ENCODE measurements at places on chromosomes 16 and 17.
A peak's percentile ranks its signal among the peaks of the same experiment; 100 is the strongest.

DNA sequence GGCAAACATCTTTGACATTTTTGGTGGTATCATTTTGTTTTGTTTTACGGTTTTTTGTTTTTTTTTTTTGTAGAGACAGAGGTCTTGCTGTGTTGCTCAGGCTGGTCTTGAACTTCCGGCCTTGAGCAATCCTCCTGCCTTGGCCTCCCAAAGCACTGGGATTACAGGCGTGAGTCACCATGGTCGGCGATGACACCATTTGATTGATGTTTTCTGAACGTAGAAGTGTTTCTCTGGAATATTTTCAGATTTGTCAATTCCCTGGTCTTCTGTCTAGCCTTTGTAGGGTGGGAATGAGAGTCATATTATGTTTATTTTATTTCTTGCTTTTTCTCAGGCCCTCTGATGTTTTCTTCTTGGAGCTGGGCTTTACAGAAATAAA lies 32.2 kb upstream of the BRD7 start:
- no peak for DNase-seq

DNA sequence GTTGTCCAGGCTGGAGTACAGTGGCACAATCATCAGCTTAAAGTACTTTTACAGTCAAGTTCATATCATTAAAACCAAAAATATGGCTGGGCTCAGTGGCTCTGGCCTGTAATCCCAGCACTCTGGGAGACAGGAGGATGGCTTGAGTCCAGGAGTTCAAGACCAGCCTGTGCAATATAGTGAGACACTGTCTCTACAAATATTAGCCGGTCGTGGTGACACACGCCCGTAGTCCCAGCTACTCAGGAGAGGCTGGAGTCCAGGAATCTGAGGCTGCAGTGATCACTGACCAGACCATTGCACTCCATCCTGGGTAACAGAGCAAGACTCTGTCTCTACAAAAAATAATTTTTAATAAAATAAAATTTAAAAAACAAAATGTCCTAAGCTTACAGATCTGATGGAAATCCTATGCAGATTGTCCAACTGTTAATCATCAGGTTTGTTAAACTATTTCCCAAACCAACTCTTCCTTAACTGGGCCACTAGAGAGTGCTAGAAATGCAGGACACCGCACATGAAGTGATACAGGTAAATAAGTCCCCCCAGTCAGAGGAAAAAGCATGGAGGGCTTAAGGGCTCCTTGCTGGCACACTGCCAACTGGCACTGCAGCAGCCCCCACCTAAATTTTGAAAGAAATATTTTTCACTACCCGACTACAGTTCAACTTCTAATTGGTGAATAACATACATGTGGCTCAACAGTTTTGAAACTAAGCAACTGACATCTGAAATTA lies 2.8 kb downstream of the USP22 start:
- no peak for DNase-seq

GRCh38 chr17:27481327-27481726 lies 25.1 kb downstream of the KSR1 start:
- DNase-seq = no peak

DNA sequence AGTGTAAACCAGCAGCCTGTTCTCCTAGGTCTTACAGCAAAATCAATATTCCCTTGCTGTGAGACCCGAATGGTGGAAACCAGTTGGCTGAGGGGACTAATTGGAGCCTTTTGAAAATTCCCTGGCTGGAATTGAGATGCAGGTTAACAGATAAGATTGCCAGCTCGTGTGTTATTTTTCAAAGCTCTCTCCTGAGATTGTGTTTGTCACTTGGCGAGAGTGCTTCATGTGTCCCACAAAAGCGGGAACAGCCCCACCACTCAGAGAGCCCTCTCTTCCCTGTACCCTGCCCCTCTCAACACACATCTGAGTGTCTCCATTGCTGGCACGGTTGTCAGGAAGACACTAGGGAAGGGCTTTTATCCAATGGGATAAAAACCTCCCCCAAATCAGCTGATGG lies 356.1 kb downstream of the CPPED1 start:
- no peak for DNase-seq

GRCh38 chr17:49548506-49549310 lies 27.0 kb upstream of the NXPH3 start:
- DNase-seq = no peak

GRCh38 chr17:19409509-19409908 lies 1.5 kb upstream of the RNF112 start:
- DNase-seq = no peak

DNA sequence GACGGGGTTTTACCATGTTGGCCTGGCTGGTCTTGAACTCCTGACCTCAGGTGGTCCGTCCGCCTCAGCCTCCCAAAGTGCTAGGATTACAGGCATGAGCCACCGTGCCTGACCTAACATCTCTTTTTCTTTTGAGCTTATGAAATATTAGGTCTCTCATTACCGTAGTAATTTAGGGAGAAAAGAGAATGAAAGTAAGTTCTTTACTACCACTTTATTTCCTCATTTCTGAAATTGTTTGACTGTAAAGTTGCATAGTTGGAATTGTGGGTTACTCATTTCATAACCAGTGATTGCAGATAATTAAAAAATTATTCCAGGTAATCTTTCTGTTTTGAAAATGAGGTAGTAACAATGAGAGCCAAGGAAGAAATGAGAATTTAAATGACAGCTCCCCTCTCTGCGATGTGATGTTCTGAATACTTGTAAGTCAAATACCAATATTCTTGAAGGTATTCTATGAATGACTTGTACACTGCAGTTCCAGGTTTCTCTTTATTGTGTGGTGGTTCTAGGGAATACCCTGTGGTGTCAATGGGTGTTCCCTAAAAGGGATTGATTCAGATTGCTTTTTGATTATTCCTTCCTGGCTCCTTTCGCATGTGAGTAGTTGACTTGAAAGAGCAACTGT lies 28.3 kb downstream of the MAP2K4 start:
- DNase-seq = no peak

DNA sequence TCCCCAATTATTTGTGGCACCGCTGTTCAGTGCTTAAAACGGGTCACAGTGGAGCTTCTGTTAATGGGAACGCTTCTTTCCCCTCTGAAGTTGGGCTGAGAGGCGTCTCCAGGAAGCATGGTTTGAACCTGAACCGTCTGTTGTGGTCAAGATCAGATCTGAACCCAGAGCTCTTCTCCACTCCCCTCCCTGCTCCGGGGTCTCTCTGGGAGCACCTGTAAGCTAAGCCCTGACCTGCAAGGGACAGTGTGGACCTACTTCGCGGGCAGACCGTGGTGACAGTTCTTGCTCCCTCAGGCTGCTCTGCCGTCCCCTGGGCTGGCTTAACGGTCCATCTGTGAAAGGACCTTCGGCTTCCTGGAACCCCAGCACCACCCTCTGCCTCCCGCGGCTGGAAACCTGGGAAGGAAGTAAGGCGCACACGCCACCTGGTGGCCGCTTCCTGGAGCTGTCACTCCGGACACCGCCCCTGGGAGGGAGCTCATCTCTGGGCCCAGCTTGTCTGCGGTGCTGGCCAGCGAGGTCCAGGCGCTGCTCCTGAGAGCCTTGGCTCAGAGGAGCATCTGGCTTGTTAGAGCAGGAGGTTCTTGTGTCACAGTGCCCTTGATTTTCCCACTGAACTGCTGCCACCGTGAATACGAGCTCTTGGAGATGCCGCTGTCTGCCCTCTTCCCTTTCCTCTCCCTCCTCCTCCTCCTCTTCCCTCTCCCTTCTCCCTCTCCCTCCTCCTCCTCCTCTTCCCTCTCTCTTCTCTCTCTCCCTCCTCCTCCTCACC lies 518.5 kb upstream of the EEF2KMT start:
- DNase-seq = peak; percentile 4

DNA sequence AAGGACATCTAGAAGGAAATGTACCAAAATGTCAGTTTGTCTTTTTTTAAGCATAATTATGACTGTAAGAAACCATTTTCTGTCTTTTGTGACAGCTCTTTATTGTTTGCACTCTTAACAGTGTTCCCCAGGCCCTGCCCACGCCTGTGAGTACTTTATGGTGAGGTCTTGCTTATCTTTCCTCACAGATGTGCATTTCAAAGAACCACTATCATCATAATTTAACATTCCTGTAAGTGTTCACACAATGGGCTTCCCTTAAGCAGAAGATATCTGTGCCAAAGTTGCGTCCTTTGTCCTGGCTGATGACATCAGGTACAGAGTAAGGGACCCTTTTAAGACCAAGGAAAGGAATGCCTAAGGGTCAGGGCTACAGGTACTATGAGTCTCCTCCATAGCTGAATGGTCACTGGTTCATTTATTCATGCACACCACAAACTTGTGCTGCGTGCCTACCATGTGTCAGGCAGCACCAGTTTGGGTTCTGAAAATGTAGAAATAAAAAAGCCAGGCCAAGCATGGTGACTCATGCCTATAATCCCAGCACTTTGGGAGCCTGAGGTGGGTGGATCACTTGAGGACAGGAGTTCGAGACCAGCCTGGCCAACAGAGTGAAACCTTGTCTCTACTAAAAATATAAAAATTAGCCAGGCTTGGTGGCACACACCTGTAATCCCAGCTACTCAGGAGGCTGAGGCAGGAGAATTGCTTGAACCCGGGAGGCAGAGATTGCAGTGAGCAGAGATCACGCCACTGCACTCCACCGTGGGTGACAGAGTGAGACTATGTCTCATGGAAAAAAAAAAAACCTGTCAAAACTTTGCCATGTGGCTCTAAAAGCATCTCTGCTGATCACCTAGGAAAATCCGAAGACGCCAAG lies 55.4 kb upstream of the NLK start:
- DNase-seq = no peak

GRCh38 chr16:49019081-49019633 lies 262.5 kb downstream of the CBLN1 start:
- no peak for DNase-seq

DNA sequence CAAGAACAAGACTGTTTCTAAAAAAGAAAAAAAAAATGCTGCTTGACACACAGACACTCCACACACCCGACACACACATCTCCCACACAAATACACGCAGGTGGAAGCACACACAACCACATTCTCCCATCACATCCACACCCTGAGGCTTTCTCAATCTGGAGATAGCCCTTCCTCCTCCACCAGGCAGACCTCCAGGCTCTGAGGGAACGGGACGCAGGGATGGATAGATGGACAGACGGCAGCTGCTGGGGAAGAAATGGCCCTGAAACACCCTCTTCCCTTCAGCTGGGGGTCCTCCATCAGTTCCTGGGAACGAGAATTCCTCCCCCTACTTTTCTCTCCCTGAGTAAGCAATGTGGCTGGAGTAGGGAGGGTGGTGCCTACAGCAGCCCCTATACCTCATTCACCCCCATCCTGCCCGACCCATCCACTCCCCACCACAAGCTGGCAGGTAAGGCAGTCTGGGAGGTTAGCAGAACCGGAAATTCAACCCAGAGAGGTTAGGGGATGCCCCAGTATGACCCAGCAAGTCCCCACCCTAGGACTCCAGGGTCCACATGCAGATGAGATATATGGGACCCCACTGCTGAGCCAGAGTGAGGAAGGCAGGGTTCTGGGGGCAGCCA lies 4.1 kb upstream of the LITAFD start:
- DNase-seq = no peak
